ENCODE measurements at places on chromosomes 1 and 21.
A peak's percentile ranks its signal among the peaks of the same experiment; 100 is the strongest.

GRCh38 chr1:167474191-167474641 is 44.1 kb downstream of the CD247 start:
- no peak for DNase-seq

- no peak for DNase-seq
These were observed 377.0 kb upstream of the USP24 start for GRCh38 chr1:55592122-55592521.

GRCh38 chr1:245313576-245313975 is 158.8 kb downstream of the KIF26B start:
- no peak for DNase-seq

- no peak for DNase-seq
These were observed 6.2 kb upstream of the ERO1B start for GRCh38 chr1:236287757-236288619.

DNA sequence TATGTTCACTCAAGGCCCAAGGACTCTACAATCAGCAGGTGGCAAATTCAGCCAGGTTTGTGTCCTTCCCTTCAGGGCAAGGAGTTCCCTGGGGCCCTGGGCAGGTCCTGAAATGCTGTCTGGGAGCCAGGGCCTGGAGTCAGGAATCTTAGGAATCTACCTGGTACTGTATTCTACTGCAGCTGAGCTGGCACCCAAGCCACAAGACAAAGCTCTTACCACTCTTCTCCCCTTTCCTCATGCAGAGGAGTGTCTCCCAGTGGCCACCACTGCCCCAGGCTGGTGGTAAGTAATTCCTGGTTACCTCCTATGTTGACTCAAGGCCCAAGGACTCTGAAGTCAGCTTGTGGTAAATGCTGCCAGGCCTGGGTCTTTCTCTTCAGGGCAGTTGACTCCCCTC is 153.4 kb downstream of the NRIP1 start:
- DNase-seq, result no peak

DNA sequence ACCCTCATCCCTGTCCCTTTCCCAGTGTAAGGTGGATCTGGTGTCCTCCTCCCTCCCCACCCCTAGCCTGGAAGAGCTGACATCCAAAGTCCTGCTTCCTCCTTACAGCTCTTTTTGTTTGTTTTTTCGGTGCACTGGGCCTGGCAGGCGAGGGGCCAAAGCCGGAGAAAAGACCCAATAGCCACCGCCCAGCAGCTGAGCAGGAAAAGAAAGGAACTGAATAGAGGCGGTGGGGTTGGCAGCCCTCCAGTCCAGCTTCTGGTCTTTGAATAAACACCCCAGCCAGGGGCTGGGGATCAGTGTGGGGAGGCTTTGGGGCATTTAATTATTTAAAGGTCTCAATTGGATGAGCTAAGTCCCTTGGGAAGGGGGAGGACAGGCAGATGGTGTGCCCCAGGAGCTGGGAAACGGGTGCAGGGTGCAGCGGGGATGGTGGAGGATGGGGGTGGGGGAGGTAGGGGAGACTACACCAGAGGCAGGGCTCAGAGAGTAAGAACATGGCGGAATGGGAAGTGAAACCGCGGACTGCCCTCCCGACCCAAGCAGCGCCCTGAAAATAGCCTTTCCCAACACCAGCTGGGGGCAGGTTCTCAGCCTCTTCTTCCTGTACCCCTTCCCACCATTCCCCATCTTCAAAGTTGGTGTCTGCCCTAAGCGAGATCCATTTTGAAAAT is 20.2 kb downstream of the BTG2 start:
- DNase-seq, result no peak

- peak; percentile 98 for DNase-seq
These were observed 3.1 kb downstream of the ADAMTSL4 start for GRCh38 chr1:150552128-150552910.

DNA sequence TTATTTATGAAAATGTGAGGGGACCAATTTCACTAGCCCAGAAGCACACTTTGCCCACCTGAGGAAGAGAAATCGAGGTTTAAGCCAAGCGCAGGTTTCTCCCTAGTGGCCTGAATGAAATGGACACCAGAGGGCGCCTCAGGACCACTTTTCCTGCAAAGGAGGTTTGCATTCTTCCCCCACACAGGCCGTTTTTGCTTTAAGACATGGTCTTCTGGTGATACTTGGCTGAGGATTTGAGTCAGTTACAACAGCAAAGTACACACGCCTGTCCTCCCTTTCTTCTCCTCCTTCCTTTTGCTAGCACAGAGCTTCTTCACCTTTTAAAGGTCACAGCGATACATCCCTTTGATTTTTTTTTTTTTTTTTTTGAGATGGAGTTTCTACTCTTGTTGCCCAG is 5.4 kb downstream of the PLA2G2E start:
- DNase-seq, result peak; percentile 78

DNA sequence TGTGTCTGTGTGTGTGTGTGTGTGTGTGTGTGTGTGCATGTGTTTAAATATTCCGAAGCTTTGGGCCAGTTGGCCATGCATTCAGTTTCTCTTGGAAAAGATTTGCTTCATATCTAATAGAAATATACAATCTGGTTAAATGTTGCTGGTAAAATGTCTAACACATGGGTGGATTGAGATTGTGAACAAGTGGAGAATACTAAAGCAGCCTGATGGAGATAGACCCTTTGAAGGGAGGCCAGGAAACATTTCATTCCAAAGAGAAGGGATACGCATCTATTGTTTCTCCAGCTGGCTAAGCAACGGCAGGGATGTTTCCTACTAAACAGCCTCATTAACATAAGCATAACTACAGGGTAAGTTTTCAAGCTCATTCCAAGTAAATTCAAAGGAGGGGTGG is 257.5 kb upstream of the PTBP2 start:
- DNase-seq, result no peak

DNA sequence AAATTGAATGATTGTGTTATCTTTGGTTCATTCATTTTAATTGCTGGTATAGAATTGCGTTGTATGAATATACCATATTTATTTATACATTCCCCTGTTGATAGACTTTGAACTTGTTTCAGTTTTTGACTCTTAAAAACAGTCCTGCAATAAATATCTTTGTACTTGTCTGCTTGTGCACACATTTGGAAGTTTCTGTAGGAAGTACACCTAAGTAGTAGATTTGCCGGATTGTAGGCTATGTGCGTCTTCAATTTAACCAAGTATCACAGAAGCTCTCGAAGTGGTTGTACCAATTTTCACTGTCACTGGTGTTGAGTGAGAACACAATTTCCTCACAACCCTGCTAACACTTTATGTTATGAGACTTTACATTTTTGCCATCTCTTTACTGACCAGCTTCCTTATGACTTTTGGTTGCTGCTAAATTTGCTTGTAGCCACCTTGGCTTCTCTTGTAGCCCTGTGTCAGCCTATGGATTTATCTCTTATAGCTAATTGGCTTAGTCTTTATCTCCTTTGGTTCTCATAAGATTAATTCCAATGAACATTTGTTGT is 2.2 kb downstream of the TTC3 start:
- peak; percentile 6 for DNase-seq

DNA sequence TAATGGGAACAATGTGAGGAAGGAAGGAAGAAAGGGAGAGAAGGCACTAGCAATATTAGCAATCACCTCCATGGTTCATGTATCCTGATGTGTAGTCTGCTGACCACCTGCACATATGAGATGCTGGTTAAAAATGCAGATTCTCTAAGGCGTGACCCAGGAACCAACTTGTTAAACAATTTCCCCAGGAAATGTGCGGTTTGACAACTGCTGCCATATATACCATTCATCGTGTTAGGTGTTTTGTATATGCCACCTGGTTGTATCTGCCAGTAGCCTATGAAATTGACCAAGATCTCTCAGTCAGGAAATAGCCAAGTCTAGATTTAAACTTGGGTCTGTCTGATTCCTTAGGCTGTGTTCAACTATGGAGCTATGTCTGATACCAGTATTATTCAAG is 4.1 kb downstream of the SEMA4A start:
- DNase-seq, result no peak

GRCh38 chr21:10539956-10540355 is 18.6 kb downstream of the TPTE start:
- no peak for DNase-seq

- peak; percentile 96 for DNase-seq
These were observed 4.6 kb downstream of the MATN1 start for GRCh38 chr1:30718636-30719405.

DNA sequence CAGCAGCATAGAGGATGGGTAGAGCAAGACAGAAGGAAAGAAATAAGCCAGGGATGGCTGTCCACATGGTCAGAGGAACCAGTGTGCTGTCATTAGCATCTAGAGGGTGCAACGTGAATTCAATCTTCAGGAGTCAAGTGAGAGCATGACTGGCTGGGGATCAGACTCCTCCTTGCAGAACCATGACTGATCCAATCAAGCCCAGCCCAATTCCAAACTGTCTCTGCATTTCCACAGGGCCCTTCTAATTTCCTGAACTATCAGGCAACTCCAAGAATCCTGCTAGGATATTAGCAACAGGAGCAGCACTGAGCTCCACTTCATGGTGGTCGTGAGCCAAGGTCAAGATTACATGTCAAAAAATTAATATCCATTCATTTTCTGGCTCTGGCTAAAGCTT is 166.8 kb upstream of the CAMK1G start:
- DNase-seq, result no peak

DNA sequence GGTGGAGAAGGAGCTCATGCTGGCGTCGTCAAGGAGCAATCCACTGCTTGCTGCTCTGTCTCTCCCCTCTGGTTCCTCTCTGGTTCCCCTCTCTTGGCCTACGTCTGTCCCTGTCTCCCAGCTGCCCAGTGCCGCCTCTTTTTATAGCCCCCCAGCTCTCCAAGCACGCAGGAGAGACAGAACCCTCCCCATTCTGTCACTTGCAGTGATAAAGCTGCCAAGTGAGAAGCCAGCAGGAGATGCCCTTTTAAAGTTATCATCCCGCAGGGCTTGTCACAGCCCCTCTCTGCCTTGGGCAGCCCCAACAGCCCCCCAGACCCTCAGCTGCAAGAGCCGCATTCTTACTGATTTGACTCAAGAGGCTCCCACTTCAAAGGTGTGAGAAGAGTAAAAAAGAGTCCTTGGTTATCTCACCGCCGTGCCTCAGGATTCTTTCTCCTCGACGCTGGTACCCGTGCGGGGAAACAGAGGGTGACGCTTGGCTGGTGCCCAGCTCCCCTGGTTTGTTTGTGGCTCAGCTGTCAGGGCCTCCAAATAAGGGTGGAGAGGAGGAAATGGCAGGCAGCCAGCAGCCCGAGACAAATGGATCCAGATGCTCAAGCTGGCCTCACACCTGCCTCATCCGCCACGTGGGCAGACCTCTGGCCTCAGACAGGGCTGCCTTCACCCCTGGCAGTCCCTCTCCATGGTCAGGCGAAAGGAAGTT is at the start of gene NPPA:
Gene NPPA (minus strand): TSS at position 117 of the 706 bp plus-strand sequence. CDS start 99 bp downstream, at position 18.
- no peak for DNase-seq

DNA sequence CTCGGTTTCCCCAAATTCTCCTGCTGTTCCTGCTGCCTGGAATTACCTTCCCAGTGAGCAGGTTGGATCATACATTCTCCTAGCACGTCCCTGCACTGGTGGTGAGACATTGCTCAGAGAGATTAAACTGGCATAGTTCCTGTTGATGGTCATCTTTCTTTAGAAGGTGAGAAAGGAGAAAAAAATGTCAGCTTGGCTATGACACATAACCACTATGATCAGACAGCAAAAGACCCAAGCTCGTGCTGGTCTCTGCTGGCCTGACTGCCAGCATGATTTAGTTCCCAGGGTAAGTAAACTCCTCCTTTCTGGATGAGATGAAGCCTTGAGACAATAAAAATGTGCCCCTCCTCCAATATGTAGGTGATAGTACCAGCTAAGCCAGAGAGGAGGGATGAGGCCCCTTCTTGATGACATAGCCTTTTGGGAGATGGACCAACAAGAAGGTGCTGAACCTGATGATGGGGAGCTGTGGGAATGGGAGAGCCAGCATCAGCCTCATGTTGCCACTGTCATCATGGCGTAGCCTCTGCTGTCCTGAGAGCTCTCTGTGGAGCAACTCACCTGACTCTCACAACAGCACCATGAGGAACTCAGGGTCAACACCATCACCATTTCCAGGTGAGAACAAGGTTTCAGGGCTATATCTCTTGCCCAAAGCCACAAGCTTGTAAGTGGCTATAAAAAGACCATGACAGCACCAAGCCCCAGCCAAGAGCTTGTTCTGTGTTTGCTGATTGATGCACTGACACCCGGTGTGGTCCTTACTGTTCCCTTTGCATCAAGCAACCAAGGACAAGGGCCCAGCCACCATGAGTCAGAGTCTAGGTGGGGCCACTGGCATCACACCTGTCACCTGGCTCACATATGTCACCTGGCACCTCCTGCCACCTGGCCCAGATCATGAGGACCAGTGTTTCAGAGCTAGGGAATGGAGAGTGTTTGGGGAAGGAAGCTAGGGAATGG is 200.0 kb downstream of the MATN1 start:
- DNase-seq, result no peak
